Chondrocyte (in vitro differentiated cells): ENCODE measurements at places on chromosomes 16 and 17. TPM values are rescaled to one million over a fixed set of nuclear protein-coding genes. Genes with fewer than 3 reads are reported as not detected.

GRCh38 chr16:4301177-4301576 is 14.7 kb upstream of the GLIS2 start:
- DNase-seq = no peak

The HS3ST4 gene
- total RNA-seq = not detected in 3 replicates

The NAE1 gene
- 46.7 to 51.4 TPM (median 47.8 TPM) in 3 replicates for total RNA-seq

- DNase-seq = no peak
Observed at GRCh38 chr17:45397796-45398195, 34.9 kb downstream of the ARHGAP27 start.

The NPIPB6 gene
- total RNA-seq = 1.9 to 4.6 TPM (median 3.4 TPM) in 3 replicates

DNA sequence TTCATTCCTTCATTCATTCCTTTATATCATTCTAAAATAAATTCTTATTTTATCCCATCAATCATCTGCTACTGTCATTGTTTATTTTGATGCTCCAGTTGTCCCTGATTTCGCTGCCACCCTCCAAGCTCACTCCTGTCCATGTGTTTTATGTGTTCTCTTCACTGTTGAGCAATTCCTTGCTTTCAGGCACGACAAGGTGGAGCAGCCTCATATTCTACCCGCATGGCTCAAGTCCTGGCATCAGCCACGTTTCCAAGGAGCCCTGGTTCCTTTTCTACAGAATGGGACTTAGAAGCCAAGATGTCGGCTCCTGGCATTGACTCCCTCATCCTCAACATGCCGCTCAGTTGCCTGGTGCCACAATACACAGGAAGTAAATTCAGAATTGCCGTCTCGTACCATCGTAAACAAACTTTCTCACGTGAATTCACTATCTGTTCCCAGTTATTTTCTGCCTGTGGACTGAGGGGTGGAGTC is 139.0 kb downstream of the RPTOR start:
- DNase-seq = no peak

The CES5A gene
- total RNA-seq = not detected in 3 replicates

DNA sequence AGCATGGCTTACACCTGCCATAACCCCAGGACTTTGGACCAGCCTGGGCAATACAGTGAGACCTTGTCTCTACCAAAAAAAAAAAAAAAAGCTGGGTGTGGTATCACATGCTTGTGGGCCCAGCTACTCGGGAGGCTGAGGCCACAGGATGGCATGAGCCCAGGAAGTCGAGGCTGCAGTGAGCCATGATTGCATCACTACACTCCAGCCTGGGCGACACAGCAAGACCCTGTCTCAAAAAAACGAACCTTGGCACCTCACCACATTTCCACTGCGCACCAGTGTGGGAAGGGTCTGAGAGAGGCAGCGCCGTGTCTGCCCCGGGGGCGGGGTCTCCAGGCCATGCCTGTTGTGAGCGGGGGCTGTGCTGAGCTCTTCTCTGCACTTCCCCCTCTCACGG is 6.3 kb downstream of the ACSF3 start:
- no peak for DNase-seq
